ENCODE measurements at places on chromosomes 7 and 10. TPM values are rescaled to one million over a fixed set of nuclear protein-coding genes. Genes with fewer than 3 reads are reported as not detected.

- no peak for DNase-seq
Observed at GRCh38 chr7:23216021-23216420, 30.6 kb upstream of the GPNMB start.

DNA sequence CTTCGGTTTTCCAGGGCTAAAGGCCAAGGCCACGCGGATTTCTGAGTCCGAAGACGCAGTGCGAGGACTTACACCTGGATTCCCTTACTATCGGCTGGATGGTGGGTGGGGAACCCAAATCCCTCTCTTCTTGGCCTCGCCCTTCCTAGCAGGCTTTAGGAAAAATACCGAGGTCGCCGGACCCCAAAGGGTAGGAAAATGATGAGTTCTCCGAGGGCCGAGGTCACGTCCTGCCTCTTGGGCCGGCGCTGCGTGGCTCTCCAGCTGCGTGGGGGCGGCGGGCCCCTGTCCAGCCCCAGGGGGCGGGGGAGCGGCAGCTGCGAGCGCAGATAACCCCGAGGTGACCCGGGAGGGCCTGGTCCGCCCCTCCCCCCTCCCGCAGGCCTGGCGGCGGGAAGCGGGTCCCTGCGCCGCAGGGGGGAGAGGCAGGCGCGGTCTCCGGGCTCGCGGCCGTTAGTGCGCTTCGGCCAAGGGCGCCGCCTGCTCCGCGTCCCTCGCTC, 805 bp upstream of the HMX3 start:
- no peak for DNase-seq

DNA sequence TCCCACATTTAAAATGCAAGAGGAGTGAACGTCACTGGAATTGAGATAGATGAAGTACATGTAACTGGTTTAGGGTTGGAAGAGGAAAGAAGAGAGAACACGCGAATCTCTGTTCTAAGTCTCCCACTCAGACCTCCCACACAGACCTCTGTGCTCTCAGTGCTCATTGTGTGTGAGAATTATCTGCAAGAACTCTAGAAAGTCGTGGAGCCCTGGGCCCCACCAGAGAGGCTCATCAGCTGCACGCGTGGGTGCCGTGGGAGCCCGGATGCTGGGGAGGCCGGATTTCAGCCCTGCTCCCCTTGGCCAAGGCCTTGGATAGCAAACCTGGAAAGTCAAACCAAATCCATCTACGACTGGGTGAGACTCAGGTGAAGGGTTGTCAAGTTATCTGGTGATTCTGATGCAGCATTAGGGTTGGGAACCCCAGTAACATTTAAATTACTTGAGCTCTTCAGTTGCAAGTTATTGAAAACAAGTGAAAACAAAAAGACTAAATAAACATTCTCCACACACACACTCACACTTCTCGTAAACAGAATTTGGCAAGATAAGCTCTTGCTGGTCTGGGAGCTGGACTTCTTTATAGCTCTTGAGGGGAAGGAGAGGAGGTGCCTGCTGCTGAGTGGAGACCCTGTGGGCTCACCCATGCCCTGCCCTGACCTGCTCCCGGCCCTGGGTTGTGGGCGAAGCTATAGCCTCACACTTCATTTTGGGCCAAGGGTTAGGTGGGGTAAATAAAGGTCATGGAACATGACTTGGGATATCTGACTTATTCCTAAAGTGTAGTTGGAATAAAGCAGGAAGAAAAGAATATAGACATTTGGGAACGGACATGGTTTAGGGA, 250.3 kb downstream of the ADARB2 start:
- no peak for DNase-seq

GRCh38 chr10:73819081-73819480, 7.7 kb upstream of the NDST2 start:
- DNase-seq = no peak

DNA sequence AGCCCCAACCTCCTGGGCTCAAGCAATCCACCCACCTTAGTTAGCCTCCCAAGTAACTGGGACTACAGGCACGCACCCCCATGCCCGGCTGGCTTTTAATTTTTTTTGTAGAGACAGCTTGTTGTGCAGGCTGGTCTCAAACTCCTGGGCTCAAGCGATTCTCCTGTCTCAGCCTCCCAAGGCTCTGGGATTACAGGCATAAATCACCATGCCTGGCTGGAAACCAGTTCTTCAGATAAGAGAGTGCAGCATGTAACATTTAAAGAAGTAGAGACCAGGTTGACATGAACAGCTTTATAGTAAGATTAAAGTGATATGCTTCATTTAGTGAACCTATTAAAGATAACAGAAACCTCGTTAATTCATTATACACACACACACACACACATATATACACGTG, 167.9 kb upstream of the KAT6B start:
- no peak for DNase-seq

GRCh38 chr10:501596-501995, 187.9 kb downstream of the DIP2C start:
- no peak for DNase-seq

GRCh38 chr7:116455499-116455898, 44.0 kb upstream of the CAV2 start:
- DNase-seq = no peak

Gene MSS51
- total RNA-seq = 2.3 TPM

Gene PARD3
- total RNA-seq = 29.8 TPM

Gene H2BK1
- not detected for total RNA-seq

Gene ADIRF
- 14.8 TPM for total RNA-seq

All from Panc1 (cell line).